Foreskin fibroblast (primary cell): ENCODE measurements at places on chromosomes 7 and 10.

GRCh38 chr7:45574416-45574668, 174 bp downstream of the ADCY1 start:
- no peak for DNase-seq

GRCh38 chr10:102669206-102670064, 25.2 kb downstream of the TRIM8 start:
- DNase-seq, result peak; percentile 80

- DNase-seq, result no peak
These were observed 144.5 kb downstream of the FRMD4A start for GRCh38 chr10:14186245-14186644.

- no peak for DNase-seq
These were observed 72.8 kb downstream of the PRKCQ start for GRCh38 chr10:6507311-6507710.

DNA sequence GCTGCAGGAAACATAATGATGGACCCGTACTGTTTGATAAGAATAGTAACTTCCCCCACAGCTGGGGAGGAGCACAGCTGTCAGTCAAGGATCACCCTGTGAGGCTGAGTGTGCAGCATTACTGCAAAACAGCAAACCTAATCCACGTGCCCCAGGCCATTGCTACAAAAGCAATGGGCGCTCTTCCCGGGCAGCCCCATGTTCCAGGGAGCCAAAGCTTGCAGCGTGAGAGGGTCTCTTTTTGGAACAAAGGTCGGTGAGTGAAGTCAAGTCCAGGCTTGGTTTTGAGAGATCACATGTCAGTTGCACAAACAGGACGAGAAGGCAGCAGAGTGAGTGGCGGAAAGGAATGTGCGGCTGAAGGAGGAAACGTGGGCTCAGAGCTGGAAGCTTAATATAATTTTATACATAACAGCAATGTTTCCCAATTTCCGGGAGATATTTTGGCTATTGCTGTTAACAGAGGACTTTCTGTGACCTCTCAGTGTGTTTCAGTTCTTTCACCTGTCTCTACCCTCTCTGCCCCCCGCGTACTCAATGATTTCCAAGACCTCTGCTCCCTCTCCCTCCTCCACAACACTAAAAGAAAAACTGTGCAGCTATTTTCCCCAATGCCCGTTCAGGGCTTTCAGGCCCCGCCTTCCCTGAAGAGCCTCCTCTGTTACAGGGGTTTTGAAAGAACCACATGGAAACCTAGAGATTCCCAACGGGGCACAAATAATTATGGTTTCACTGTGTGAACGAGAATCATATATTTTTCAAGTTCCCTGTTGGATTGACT, 128.9 kb downstream of the MTPAP start:
- DNase-seq, result peak; percentile 47

- peak; percentile 83 for DNase-seq
These were observed 55.3 kb upstream of the INPP5A start for GRCh38 chr10:132482090-132482800.

GRCh38 chr7:41222746-41223145, 480.1 kb downstream of the INHBA start:
- DNase-seq, result peak; percentile 62
